ENCODE measurements at places on chromosomes 1 and 21.

- no peak for DNase-seq
These were observed 29.4 kb upstream of the USP24 start for GRCh38 chr1:55244476-55245099.

DNA sequence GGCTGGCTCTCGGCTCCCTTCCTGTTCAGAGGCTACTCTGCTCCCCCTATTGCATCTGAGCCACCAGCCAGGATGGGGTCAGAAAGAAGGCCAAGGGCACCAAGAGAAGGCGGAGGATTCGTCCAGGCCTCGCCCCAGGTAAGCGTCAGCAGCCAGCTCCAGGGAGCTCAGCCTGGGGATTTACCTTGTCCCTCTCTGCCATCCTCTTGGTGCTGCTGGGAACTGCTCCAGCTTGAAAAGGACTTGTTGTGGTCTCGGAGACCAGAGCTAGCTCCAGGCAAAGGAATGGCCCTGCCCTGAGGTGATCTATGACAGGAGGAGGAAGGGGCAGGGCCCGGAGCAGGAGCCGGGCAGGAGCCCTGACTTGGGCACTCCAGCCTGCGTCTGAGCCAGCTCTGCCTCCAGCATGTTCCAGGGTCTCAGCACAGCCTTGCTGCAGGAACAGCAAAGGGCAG is 113.7 kb upstream of the IFFO2 start:
- no peak for DNase-seq

GRCh38 chr1:237792149-237792548 is 98.6 kb downstream of the ZP4 start:
- no peak for DNase-seq

DNA sequence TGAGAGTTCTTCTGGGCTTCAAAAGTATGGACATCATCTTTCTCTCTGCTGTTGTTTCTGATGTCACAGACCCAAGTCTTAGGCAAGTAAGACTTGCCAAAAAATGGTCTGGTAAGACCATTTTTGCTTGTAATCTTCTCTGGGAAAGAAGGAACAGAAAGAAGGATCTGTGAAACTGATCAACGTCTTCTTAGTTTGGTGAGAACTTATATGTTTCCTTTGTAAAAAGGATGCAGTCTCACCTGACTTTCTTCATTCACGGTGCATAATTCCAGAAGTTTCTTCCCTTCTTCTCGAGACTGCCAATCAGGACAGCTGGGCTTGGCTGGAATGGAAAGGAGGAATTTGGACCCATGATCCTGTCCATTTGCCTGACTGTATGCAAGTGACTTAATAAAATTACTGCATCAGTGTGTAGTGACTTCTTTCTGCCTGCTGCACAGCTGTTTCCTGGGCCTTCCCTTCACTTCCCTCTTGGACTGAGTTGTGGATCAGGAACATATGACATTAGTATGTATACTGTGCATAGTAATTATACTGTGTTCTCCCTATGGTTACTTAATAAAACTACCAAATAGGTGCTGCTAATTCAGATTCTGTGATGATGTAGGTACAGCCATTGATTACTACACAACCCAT is 7.6 kb upstream of the DENND1B start:
- no peak for DNase-seq

DNA sequence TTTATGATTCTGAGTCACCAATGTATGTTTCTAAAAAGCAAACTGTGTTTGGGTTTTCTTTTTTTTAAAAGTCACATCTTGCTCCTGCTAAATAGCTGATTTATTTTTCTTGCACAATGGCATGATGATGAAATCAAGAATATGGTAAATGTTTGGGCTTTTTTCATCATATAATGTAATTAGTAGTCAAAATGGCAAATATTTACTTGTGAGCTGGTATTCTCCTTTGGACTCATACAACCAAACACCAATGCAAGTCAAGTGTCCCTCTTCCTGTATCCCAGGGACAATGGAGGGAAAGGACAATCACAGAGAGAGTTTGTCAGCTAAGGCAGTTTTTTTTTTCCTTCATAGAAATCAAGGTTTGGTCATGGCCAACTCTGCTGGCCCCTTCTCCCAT is 94.6 kb upstream of the RALGPS2 start:
- no peak for DNase-seq

- no peak for DNase-seq
These were observed 6.6 kb downstream of the LIN28A start for GRCh38 chr1:26417111-26417759.
